ENCODE measurements at places on chromosomes 2 and 18. TPM values are rescaled to one million over a fixed set of nuclear protein-coding genes. Genes with fewer than 3 reads are reported as not detected.

DNA sequence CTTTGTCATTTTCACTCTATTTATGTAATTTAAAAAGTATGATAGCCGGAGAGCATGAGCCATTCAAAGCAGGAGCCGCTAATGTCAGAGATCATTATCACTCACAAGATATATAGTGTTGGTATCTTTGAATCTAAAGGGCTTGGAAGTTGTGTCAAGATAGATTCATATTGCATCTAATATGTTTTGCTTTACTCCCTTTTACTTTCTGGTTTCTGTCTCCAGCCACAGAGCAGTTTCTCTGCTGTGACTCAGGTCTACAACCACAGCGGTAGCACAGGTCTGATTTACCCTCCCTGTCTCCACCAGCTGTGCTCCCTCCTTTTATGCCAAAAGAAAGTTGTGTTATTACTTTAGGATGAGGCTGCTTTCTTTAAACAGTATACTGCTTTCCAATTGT is 424.0 kb downstream of the ARHGAP15 start:
- DNase-seq = no peak
- H3K4me3 ChIP-seq = no peak overlapping the region
- no peak overlapping the region for H3K27ac ChIP-seq
- no peaks in the 10 kb centered on the region for H3K27me3 ChIP-seq
- H3K4me1 ChIP-seq = no peaks in the 10 kb centered on the region

GRCh38 chr18:25467226-25467987 is 115.4 kb upstream of the ZNF521 start:
- no peak overlapping the region for H3K4me3 ChIP-seq
- H3K4me1 ChIP-seq = no peaks in the 10 kb centered on the region
- no peaks in the 10 kb centered on the region for H3K36me3 ChIP-seq
- H3K27ac ChIP-seq = no peak overlapping the region

- H3K27me3 ChIP-seq = no peaks in the 10 kb centered on the region
- H3K4me1 ChIP-seq = no peaks in the 10 kb centered on the region
- DNase-seq = no peak
- H3K4me3 ChIP-seq = no peak overlapping the region
Measured at GRCh38 chr2:30932870-30933269, 125.6 kb upstream of the CAPN13 start.

DNA sequence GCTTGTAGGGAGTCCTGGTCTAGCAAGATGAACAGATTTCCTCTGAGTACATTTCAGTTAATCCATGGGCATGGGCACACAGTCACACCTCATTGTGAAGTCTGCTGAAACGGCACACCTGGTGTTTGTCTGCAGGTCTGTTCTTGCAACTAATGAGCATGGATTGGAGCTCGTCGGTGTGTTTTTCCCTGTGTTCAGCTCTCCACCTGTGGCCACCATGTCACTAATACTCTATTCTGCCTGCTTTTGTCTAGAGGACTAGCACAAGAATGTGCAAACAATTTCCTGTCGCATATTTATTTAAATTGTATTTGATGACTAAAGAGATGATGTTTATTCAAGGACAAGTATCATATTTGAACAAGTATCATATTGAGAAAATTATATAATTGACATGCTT is 24.5 kb upstream of the PPP4R1 start:
- H3K27ac ChIP-seq = no peak overlapping the region
- no peaks in the 10 kb centered on the region for H3K36me3 ChIP-seq
- H3K27me3 ChIP-seq = no peaks in the 10 kb centered on the region
- H3K4me1 ChIP-seq = peaks cover 15% of the 10 kb centered on the region
- H3K4me3 ChIP-seq = no peak overlapping the region

GRCh38 chr2:222284466-222284865 is 14.3 kb downstream of the PAX3 start:
- H3K4me3 ChIP-seq = no peak overlapping the region
- H3K4me1 ChIP-seq = no peaks in the 10 kb centered on the region

GCG gene
- not detected for total RNA-seq

TSGA10 gene
- 6.6 TPM for total RNA-seq

CNGA3 gene
- total RNA-seq = not detected

DNA sequence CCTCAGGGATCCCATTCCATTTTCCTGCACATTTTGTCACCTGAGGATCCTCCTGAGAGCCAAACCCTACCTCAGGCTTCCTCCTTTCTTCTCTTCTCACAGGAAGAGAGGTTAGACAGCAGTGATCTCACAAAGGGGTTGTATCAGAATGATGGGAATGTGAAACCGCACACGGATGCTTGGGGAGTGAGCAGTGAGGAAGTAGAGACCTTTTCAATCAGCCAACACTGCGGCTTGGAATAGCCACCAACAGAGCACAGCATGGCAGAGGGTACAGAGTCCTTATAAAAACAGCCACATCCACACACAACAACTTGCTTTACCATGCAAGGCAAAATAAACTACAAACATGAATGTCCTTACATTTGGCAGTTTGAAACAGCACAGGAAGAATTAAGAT is 8.7 kb downstream of the TMEM182 start:
- no peak overlapping the region for H3K4me3 ChIP-seq
- no peak for DNase-seq

TUBA3E gene
- not detected for total RNA-seq

FEV gene
- not detected for total RNA-seq

- DNase-seq = no peak
- no peaks in the 10 kb centered on the region for H3K27me3 ChIP-seq
- H3K4me3 ChIP-seq = no peak overlapping the region
- no peaks in the 10 kb centered on the region for H3K36me3 ChIP-seq
Measured at GRCh38 chr2:98709535-98709934, 21.4 kb downstream of the MGAT4A start.

POTEE gene
- 1.9 TPM for total RNA-seq
